ENCODE measurements at places on chromosomes 6 and 20.

DNA sequence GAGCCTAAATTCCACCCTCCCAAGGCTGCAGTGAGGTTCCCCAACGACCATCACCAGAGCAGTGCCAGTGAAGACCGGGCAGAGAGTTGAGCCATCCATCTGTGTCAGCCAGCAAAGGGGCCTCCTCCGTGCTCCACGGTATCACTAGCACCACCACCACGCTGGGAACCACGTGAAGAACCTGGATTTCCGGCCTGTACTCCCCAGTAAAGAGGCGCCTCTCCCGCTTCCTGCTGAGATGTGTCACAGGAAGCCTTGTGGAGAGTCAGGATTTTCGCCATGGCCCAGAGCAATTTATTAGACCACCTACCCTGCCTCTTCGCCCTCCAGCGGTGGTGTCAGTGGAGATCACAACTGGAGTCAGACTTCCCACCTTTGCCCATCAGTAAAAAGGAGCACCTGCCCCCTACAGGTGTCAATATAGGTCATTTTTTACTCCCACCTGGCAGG lies 28.8 kb downstream of the CPXM1 start:
- DNase-seq = no peak

- no peak for DNase-seq
Observed at GRCh38 chr20:59831024-59831915, 102.2 kb downstream of the SYCP2 start.

DNA sequence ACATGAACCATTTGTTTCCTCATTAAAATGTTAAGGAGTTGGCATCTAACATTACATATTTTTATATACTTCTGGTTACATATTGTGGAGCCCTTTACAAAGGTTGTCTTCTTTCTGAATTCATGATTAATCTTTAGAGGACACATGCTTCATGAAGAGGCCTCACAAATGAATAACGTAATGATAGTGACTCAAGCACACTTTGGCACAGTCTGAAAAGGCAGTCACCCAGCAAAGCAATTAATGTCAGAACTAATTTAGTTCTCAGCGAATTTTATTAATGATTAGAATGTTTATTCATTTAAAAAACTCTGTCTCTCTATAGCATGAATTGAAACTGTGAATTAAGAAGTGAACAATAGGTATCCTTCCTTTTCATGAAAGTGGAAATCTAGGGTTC lies 854.2 kb downstream of the PHF3 start:
- DNase-seq = no peak

GRCh38 chr20:54642864-54643667 lies 167.7 kb downstream of the DOK5 start:
- no peak for DNase-seq

DNA sequence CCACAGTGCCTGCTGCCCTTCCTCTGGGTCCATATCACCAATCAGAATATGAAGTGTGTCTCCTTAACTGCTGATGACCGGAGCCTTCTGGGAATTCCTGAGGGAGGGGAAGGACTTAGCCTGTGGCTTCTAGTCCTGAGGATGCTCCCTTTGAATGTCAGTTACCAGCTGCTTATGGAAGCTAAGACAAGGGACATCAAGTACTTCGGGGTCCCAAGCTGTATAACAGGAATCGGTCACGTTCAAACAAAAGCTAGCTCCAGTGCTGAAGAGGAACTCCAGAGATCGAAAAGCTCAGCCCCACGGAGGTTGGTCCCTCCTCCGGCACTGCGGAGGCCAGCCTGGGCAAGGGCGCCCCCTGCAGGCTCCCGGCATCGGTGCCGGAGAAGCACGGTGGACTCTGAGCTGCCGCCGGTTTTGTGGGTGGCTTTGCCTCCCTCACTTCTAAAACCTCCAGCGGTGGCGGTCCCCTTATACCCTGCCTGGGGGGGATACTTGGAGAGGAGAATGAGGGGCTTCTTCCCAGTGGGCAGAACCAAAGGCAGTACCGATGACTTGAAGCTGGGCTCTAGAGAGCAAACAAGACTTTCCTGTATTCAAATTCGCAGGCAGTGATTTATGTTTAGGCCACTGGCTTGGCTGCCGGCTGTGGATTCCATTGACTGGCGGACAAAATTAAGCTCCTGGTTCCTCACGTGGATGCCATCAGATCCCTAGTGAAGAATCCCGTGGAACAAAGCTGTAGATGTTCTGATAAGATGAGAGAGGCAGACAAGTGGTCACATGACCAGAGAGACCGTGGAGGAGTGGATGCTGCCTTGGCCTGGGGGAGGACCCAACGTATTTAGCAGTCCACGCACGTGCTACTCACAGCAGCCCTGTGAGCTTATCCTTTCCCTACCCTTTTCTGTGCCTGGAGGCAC lies 16.2 kb upstream of the UBR2 start:
- peak; percentile 71 for DNase-seq

DNA sequence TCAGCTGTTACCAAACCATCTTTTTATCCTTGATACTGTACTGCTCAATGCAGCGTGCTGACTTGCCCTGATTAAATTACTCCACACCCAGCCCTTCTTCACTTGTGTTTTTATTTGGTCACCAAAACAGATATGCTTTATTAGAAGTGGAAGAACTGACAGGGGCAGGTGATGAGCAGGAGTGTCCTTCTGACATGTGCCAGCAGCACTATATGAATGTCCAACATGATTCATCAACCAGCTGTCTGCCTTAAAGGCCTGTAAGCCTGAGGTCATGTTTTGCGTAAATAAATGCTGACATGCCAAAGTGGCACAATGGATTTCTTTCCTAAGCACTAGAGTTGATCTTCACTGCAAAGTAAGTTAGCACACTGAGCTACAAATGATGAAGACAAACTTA lies 15.4 kb downstream of the POPDC3 start:
- DNase-seq = no peak

DNA sequence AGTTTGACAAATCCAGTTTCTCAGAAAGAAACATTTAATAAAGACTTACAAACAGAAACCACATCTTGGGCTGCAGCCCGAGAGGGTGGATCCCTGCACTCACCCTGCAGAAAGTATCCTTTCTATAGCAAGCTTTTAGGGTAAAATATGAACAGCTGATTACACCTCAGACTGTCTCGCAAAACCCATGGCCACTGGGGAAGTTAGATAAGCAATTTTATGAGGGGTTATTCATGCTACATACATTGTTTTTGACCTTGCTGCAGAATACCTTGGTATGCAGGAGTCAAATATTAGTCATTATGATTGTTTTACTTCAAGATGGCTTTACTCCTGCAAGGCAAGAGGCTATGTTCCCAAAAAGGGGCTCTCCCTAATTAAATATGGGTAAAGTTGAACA lies 126.9 kb downstream of the OR2B2 start:
- no peak for DNase-seq

- no peak for DNase-seq
Observed at GRCh38 chr6:145897552-145897951, 66.6 kb downstream of the SHPRH start.

DNA sequence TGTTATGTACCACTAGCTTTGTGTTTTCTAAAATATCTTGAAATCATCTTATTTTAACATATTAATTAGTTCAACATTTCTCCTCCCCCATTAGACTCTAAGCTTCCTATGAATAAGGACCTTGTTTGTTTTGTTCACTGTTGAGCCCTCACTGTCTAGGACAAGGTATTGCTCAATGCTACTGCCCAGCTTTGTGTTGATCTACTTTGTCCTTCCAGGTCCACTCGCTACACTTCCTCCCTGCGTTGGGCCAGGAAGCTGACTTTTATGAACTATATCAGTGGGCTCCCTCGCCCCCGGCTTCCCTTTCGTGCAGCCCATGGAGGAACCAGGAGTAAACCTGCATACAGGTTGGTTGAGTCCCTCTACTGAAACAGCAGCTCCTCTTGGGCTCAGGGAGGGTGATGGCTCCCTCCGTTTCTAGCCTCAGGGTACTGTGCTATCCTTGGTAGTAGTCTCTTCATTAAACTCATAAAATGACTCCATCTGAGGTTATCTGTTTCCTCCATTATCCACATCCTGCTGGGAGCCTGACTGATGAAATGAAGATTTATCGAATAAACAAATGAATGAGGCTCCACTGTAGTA lies 272.5 kb downstream of the CLIC5 start:
- no peak for DNase-seq

DNA sequence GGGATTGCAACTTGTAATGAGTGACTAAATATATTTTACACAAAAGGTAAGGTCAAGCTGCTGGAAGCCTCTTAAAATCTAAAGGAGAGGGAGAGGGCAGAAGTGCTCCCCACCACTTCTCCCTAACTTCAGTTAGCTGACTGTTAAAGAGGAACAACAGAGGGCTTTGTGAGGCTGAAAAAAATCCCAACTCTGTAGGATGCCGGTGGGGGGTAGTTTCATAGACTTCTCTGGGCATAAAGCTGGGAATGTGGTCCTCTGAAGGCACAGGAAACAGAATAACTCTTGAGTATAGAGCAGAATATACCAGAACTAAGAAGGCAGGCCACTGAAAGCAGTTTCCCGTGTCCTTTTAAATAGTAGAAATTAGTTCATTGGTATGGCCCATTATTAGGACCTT lies 71.6 kb downstream of the KIF6 start:
- DNase-seq = no peak

GRCh38 chr6:70107852-70108629 lies 194.8 kb downstream of the COL9A1 start:
- DNase-seq = no peak

- DNase-seq = no peak
Observed at GRCh38 chr20:56222945-56223344, 25.6 kb upstream of the MC3R start.

GRCh38 chr6:21393441-21394165 lies 199.9 kb upstream of the SOX4 start:
- no peak for DNase-seq

DNA sequence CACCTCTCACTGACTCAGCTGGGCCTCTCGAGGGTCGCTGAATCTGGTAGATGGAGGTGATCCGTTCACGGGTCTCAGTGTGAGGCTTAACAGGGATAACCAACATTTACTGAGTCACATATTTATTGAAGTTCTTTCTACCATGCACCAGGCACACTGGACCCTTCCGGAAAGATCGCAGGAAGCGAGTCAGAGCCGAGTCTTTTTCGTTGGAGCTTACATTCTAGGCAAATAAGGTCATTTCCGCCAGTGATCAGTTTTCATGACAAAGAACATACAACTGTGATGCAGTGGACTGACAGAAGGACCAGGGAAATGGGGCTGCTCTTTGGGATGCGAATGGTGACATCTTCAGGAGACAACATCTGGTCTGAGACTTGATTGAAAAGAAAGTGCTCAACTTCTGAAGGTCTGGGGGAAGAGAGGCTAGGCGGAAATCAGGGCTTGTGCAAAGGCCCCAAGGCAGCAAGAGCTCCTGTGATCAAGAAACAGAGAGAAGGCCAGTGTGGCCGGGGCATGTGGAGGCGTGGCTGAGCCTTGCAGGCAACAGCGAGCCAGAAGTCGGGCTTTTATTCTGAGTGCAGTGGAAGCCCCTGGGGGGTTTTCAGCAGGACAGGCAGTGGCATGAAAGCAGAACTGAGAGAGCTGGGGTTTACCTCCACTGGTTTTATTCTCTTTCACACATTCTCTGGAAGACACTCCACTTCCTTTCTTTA lies 56.7 kb downstream of the APCDD1L start:
- no peak for DNase-seq

GRCh38 chr20:40331807-40332560 lies 357.1 kb downstream of the MAFB start:
- no peak for DNase-seq

GRCh38 chr6:158707120-158707820 lies 57.4 kb downstream of the SYTL3 start:
- DNase-seq = no peak

DNA sequence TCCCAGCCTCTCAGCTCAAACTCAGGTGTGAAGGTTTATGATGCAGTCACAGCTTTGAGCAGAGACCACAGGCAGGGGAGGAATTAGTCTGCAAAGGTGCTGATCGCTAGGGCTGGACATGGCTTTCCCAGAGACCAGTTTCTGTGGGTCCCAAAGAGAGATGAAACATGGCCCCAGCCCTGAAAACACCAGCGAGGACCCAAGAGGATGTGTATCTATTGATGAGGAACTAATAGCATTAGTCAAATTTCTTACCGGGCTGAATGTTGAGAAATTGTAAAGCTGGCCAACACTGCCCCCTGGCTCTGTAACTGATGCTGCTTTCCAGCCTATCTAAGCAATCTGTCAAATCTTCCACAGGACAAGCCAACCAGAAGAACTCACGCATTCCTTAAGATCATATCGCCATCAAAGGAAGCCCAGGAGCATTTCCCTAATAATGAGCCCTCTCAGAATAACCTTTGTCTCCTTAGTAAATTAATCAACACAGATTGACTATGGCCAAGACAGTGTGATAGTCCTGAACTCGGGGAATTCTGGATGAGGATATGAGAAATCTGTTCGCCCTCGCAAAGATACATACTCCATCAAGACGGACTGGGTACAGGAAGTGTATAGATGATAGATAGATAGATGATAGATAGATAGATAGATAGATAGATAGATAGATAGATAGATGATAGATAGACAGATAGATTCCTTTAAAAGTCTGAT lies 7.8 kb upstream of the ACSS1 start:
- DNase-seq = no peak

DNA sequence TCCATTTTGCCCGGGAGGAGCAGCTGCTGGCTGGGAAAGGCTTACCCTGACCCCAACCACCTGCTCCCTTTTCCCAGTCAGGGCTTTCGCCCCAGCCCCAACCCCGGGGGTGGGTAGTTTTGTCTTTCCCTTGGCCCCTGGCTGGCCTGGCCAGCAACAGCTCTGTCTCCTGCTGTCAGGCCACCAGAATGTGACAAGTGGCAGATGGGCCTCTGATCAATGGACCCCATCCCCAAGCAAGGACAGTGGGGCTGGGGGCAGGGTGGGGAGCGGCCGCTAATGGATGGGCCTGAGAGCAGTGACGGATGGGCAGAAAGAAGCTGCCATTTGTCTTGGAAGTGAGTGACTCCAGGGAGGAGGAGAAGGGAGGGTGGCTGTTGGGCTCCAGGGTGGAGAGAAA lies 121.6 kb downstream of the DHX35 start:
- no peak for DNase-seq

- DNase-seq = no peak
Observed at GRCh38 chr6:32529697-32530430, at the start of gene HLA-DRB5. Gene HLA-DRB5 (minus strand): TSS chr6:32530287. CDS start chr6:32530224, 63 bp downstream.

DNA sequence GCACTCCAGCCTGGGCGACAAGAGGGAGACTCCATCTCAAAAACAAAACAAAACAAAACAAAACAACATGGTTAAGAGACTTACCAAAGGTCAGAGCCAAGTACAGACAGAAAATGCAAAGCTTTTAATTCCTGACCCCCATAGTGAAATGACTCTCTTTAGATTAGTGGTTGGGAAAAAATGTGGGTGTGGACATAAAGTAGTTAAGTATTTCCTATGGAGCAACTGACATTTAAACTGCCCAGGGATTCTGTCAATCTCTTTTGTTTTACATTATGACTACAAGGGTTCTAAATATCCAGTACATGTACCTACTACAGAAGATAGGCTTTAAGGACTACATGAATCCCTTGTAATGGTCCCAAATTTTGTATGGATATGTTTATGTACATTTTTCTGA lies 75.1 kb downstream of the IRAK1BP1 start:
- DNase-seq = no peak

GRCh38 chr6:131894493-131895424 lies 56.4 kb downstream of the CCN2 start:
- no peak for DNase-seq

Data from activated gamma-delta T cell (primary cell).